Cerebellum (tissue), 4 donors: ENCODE measurements at places on chromosomes 7 and 10.

GRCh38 chr7:108097703-108098102, 32.5 kb downstream of the LAMB4 start:
- DNase-seq: no peak

GRCh38 chr10:57262892-57263291, 901.8 kb upstream of the ZWINT start:
- no peak for DNase-seq

- no peak for DNase-seq
These were observed 45.7 kb downstream of the IKZF1 start for GRCh38 chr7:50349963-50350944.

GRCh38 chr10:49307921-49308320, 9.0 kb downstream of the C10orf71 start:
- DNase-seq: no peak

DNA sequence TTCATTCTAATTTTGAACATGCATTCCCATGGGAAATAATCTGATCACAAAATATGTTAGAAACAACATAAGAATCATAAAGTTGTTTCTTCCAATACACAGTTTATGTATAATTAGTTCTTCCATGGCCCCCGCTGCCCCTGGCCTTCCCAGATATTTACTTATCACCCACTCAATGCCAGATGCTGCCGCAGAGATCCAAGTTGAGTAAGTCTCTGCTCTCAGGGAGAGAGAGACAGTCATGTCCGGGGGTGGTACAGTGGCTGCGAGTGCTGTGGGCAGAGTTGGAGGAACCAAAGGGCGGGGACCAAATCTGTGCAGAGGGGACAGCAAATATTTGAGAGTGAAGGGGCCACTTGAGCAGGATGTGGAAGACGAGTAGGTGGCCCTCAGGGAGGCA, 37.1 kb downstream of the COL26A1 start:
- no peak for DNase-seq

GRCh38 chr7:64599359-64599758, 36.5 kb upstream of the ZNF680 start:
- no peak for DNase-seq

DNA sequence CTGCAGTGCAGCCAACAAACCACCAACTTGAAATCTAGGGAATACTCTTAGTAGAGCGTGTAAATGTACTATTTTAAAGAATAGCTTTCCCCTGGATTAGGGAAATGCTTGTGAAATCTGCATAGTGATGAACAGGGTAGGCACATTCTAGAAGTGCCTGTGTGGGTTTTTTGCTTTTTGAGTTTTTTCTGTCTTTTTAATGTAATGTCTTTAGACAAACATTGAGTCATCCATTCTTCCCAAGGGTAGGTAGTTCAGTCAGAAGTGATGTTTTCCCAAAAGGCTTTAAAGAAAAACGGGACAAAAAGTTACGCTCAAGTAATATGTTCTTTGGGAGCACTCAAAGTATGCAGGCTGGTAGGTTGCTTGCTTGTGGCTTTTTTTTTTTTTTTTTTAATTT, 130.0 kb downstream of the AUTS2 start:
- DNase-seq: no peak

DNA sequence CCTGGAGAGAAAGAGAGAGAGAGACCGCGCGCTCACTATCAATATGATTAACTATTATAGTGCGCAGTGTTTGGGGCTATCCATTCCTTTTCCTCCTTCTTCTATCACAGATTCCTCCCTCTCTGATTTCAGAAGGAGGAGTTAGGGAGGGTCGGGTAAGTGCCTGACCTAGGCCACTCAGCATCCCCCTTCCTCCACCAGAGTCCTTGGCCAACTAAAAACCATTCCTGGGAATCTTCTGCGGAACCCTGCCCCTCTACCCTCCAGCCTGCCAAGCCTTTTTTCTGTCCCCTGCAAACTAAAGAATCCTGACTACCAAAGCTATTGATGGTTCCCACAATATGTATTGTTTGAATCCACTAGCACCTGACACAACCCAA, 256.2 kb upstream of the NFE2L3 start:
- DNase-seq: no peak

DNA sequence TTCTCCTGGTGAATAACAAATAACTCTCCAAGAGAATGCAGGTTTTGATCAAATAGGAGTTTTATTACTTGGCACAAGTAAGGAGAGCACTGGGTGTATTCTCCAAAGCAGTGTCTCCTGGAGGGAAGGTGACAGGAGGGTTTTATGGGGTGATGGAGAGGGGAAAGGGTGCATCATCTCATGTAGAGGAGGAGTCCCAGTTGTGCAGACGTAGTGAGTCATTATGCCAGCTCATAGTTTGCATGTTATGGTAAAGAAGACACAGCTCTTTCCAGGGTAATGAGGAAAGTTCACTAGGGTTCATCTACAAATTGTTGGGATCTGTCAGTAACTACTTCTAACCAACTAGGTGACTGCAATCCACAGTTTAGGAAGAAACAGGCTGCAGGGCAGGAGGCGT, 347.9 kb upstream of the MEOX2 start:
- DNase-seq: no peak
